ENCODE measurements at places on chromosomes 11 and 22. TPM values are rescaled to one million over a fixed set of nuclear protein-coding genes. Genes with fewer than 3 reads are reported as not detected.

DNA sequence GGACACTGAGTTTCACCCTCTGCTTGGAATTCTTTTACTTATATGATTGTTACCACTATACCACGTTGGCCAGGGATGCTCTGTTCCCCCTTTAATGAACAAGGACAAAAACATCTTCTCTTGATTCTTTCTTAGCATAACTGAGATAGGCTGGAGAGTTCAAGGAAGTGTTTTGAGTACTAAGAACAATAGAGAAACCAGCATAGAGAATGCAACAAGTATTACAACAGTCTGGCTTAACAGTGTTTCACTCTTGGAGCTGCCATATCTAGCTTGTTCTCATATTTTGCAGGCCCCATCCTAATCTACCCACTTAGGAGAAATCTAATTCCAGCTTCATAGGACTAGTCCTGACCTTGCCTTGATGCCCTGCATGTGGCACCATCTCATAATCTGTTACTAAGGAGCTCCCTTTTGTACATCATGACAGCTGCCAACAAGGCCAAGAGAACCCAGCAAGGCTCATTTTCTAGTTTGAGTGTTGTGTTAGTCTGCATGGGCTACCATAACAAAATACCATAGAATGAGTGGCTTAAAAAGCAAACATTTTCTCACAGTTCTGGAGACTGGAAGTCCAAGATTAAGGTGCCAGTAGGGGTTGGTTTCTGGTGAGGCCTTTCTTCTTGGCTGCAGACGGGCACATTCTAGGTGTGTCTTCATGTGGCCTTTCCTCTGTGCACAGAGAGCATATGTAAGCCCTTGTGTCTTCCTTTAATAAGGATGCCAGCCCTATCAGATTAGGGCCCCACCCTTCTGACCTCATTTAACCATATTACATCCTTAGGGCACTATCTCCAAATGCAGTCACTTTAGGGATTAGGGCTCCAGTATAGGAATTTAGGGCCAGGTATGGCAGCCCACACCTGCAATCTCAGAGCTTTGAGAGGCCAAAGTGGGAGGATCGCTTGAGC, 37.8 kb downstream of the PACS1 start:
- H3K27me3 ChIP-seq = no peaks in the 10 kb centered on the region
- H3K27ac ChIP-seq = no peak overlapping the region
- peaks cover 37% of the 10 kb centered on the region for H3K4me1 ChIP-seq
- DNase-seq = no peak

- H3K27ac ChIP-seq = no peak overlapping the region
- DNase-seq = no peak
- H3K27me3 ChIP-seq = no peaks in the 10 kb centered on the region
- H3K36me3 ChIP-seq = no peaks in the 10 kb centered on the region
- H3K4me1 ChIP-seq = peaks cover 15% of the 10 kb centered on the region
These were observed 5.5 kb upstream of the TH start for GRCh38 chr11:2177076-2177475.

- peak overlapping the region; percentile 89 for H3K27ac ChIP-seq
- no peak overlapping the region for H3K4me3 ChIP-seq
- no peak for DNase-seq
- H3K36me3 ChIP-seq = peaks cover 54% of the 10 kb centered on the region
- H3K27me3 ChIP-seq = no peaks in the 10 kb centered on the region
These were observed 104.7 kb downstream of the ETS1 start for GRCh38 chr11:128482512-128483191.

The SHISA8 gene
- total RNA-seq = not detected

The GRM5 gene
- total RNA-seq = 0.41 TPM

The RFPL2 gene
- not detected for total RNA-seq

The ARHGAP20 gene
- 0.62 TPM for total RNA-seq

DNA sequence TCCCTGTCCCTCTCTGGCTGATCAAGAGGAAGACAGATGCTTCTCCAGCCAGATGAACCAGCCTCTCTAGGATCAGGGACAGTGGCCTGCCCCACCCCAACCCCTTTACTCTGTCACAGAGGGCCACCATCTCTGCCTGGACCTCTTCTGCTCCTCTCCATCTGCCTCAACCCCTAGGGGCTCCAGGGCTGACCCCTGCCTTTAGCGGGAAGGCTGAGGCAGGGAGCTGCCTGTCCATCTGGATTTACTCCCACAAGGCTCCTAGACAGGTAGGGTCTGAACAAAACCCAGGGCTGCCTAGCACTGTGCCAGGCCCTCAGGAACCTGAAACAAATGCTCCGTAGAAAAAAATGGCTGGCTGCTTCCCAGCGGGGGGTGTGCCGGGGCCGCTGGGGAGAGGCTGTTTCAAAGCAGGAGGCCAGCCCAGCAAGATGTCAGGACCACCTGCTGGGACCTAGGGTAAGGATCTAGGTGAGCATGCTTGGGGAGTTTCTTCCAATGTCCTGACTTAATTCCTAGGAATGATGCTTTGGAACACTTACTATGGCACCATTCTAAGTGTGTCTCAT, 3.2 kb downstream of the CHST1 start:
- H3K36me3 ChIP-seq = no peaks in the 10 kb centered on the region
- DNase-seq = peak; percentile 44
- H3K27me3 ChIP-seq = peaks cover 1% of the 10 kb centered on the region
- H3K4me3 ChIP-seq = peak overlapping the region; percentile 65
- H3K4me1 ChIP-seq = peaks cover 43% of the 10 kb centered on the region

DNA sequence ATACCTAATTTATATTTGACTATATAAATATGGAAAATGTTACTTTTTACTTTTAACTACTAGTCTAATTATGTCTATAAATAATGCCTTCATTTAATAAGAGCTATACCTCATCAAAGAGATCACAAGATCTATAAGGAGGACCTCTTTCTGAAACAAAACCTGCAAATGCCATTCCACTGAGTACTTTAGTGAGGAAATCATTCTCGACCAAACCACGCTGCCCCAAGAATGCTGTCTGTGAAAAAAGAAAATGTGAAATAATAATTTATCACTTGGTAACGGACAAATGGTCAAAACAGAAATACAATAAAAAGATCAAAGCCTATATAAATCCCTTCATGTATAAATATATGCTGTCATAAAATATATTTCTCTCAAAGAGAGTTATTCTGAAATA, 301.7 kb downstream of the SBF2 start:
- no peaks in the 10 kb centered on the region for H3K27me3 ChIP-seq
- peaks cover 20% of the 10 kb centered on the region for H3K36me3 ChIP-seq
- no peak overlapping the region for H3K4me3 ChIP-seq
- DNase-seq = no peak
- peaks cover 10% of the 10 kb centered on the region for H3K4me1 ChIP-seq

GRCh38 chr22:31526270-31526669, 29.9 kb downstream of the SFI1 start:
- no peak overlapping the region for H3K27ac ChIP-seq
- no peak for DNase-seq
- H3K4me3 ChIP-seq = no peak overlapping the region
- H3K27me3 ChIP-seq = no peaks in the 10 kb centered on the region
- peaks cover 3% of the 10 kb centered on the region for H3K36me3 ChIP-seq

GRCh38 chr11:19683141-19683805, 29.4 kb upstream of the NAV2 start:
- no peak overlapping the region for H3K4me3 ChIP-seq
- H3K27me3 ChIP-seq = peaks cover 2% of the 10 kb centered on the region
- H3K27ac ChIP-seq = peak overlapping the region; percentile 64
- peaks cover 46% of the 10 kb centered on the region for H3K4me1 ChIP-seq

The ZNF280A gene
- not detected for total RNA-seq

The SNX32 gene
- total RNA-seq = 0.79 TPM

DNA sequence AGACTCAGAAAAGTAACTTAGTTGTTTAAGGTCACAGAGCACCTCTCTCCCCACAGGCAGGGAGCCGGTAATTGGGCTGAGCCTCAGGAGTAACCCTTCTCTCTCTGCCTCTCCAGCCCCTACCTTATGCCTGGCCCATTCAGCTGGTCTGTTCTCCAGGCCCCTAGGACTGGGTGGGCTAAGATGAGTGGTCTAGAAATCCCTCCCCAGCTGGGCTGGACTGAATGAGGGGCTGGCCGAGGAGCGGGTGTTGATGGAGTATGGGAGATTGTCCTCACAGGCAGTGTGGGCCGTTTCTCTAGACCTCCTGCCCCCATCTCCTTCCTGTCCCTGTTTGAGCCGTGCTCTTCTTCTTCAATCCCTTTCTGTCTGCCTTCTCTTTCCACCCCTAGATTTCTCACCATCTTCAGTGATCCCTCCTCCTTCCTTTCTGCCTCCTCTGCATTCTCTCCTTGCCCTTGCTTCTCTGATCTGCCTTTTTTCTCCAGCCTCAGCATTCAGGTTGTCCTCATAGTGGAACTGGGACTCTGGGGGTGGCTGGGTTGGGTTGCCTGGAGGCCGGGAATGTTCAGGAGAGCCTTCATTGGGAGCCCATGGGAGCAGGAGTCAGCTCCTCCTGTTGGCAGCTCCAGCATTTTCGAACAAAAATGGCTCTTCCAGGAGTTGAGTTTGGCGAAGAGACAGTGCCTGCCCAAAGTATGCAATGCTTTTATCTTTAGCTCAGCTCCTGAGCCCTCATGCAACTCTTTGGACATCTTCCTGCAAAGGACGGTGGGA, 7.6 kb downstream of the ST3GAL4 start:
- peaks cover 61% of the 10 kb centered on the region for H3K4me1 ChIP-seq
- no peaks in the 10 kb centered on the region for H3K27me3 ChIP-seq
- no peak overlapping the region for H3K4me3 ChIP-seq
- H3K36me3 ChIP-seq = no peaks in the 10 kb centered on the region
- no peak overlapping the region for H3K27ac ChIP-seq

- no peak overlapping the region for H3K27ac ChIP-seq
- H3K36me3 ChIP-seq = peaks cover 3% of the 10 kb centered on the region
- H3K27me3 ChIP-seq = no peaks in the 10 kb centered on the region
- H3K4me3 ChIP-seq = peak overlapping the region; percentile 64
These were observed 1.2 kb upstream of the DUSP8 start for GRCh38 chr11:1573077-1573902.

The GAB4 gene
- total RNA-seq = not detected

DNA sequence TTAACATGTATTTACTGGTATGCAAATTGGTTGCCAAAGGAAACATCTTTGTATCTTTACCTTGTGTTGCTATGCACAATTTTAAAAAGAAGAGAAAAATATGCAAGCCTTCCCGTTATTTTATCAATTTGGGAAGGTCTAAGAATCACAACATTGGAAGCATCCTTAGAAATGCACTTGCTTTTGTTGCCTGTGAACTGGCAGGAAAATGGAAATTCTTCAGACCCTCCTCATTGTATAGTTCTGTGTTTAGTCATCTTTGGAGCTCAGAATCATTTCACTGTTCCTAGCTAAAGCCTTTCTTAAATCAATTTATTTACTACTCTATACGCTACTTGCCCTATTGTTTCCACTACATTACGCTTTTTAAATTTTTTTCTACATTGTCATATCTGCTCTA, 574.5 kb downstream of the DLG2 start:
- no peak overlapping the region for H3K27ac ChIP-seq
- H3K4me1 ChIP-seq = no peaks in the 10 kb centered on the region
- no peaks in the 10 kb centered on the region for H3K36me3 ChIP-seq
- no peak overlapping the region for H3K4me3 ChIP-seq
- H3K27me3 ChIP-seq = peaks cover 16% of the 10 kb centered on the region

DNA sequence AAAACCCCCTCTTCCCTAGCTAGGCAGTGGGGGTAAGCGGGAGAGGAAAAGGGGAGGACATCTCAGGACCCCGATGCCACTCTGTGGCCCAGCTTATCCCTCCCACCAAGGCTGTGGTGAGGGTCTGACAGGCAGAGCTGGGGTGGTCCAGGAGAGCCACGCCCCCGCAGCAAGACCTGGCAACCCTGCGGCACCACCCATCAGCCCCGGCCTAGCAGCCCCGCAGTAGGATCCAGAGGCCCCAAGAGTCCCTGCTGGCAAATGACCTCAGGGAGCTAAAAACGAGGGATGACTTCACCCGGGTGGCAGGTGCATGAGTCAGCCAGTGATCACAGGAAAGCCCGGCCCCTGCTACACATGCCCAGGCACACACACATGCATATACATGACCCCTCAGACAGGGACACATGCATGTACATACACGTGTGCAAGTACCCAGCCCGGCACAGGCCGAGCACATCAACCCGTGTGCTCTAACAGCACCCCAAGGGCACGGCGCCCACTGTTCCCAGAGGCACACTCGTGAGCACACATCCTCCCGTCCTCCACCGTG, 32.3 kb downstream of the ARVCF start:
- no peaks in the 10 kb centered on the region for H3K27me3 ChIP-seq
- no peak overlapping the region for H3K27ac ChIP-seq
- peak; percentile 89 for DNase-seq
- peaks cover 4% of the 10 kb centered on the region for H3K36me3 ChIP-seq
- H3K4me1 ChIP-seq = peaks cover 29% of the 10 kb centered on the region

- no peak overlapping the region for H3K27ac ChIP-seq
- H3K27me3 ChIP-seq = no peaks in the 10 kb centered on the region
- H3K4me3 ChIP-seq = no peak overlapping the region
- DNase-seq = no peak
- no peaks in the 10 kb centered on the region for H3K36me3 ChIP-seq
These were observed 6.9 kb downstream of the MUC6 start for GRCh38 chr11:1029654-1030053.

Data from chondrocyte (in vitro differentiated cells).